ENCODE measurements at places on chromosomes 1 and 21.

DNA sequence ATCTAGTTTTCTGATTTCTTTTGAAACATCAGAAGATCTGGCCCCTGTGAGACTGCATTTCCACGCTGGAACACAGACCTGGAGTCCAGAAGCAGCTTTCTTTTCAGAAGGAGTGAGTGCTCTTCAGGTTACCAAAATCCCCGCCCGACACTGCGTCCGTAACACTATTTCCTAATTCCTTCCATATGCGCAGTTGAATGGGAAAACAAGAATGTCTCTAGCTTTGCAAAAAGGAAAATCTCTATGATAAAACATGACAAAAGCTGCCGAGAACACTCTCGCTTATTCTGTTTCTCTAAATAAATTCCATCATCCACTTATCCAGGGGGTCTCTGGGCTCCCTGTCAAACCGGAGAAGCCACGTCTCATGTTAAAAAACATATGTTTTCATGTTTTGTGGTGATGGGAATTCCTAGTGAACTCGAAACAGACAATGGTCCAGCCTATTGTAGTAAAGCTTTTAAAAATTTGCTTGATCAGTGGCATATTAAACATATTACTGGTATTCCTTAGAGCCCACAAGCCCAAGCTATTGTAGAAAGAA, 67.7 kb downstream of the PLD5 start:
- DNase-seq: no peak

DNA sequence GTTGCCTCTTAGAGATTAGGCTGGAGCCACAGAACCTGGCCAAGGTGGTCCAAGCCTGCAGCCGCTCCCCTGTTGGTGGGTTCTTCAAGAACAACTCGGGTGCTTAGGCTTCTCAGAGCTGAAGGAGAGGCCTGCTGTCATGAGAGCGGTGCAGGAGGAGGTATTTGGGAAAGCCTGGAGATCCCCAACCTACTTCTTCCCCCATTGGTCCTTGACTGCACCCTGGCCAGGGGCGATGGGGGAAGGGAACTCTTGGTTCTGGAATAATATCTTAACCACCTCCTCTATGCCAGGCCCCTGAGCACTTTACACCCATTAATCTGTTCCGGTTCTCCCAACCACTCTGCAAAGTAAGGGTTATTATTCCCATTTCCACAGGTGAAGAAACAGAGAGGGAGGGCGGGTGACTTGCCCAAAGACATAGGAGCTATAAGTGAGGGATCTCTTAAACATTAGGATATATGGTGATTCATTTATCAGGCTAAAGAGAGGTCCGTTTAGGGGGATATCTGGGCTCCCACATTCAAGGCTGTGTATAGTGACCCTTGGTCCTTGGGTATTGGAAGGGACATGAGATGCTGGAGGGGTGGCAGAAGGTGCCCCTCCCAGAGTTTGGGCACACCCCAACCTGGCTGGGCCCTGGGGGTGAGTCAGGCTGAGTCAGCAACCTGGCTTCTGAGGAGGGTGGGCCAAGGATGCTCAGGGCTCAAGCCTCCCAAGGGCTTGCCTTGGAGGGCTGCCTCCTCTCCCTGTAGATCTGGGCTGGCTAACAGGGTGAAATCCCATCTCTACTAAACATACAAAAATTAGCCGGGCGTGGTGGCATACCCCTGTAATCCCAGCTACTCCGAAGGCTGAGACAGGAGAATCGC, 5.2 kb downstream of the TRNP1 start:
- DNase-seq: no peak

DNA sequence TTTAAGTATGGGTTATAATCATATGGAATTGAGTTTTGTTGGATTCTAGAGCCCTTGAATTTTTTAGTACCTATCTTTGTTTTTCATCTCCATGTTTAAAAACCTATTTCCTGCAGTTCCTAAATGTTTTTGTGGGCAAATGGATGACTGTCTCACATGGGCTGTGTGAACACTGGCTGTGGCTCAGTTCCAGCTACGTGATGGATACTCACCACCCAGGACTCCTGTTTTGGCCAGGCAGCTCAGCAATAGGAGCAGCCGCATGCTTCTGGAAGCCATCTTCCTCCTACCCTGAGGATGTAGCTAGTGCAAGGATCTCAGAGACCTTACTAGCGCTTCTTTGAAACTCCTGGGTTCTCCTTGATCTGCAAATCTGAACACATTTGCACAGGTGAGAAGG, 2.8 kb downstream of the REG4 start:
- no peak for DNase-seq

GRCh38 chr1:58031416-58031815, 515.1 kb downstream of the OMA1 start:
- no peak for DNase-seq

DNA sequence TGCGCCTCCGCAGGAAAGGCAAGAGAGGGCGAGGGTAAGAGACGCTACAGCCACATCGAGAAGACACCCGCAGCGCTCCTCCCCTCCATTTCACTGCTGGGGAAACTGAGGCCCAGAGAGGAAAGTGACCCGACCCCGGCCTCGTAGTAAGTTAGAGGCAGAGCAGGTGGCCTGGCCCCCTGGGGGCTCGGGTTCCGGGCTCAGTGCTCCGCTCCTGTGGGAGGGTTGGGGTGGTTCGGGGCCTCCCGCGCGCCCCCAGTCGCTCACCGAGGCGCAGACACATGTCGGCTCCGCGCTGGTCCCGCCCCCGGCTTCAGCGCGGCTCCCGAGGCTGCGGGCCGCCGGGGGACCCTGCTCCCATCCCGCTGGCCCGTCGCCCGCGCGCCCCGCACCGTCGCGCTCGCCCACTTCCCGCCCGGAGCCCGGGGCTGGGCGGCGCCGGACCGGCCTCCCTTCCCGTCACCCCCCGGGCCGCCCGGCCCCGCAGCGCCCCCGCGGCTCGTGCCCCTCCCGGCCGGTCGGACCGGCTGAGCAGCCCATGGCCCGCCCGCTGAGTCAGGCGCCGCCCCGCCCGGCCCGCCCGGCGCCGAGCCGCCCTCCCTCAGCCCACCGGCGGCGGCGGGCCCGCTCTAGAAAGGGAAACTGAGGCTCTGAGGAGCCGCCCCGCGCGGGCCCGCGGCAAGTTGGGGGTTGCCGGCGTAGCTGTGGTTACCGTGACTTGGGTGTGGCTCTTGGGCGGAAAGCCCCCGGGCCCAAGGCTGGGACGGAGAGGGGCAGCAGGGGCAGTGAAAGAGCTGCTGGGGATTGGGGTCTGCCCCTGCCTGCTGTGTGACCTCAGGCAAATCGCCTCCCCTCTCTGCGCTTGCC, at the start of gene TMEM54:
Gene TMEM54, minus strand, starts transcription at position 434 of the 867 bp plus-strand sequence. Its CDS starts 151 bp downstream, at position 283.
- DNase-seq: peak; percentile 36

- no peak for DNase-seq
Measured at GRCh38 chr1:111778541-111779051, 22.9 kb downstream of the DDX20 start.

DNA sequence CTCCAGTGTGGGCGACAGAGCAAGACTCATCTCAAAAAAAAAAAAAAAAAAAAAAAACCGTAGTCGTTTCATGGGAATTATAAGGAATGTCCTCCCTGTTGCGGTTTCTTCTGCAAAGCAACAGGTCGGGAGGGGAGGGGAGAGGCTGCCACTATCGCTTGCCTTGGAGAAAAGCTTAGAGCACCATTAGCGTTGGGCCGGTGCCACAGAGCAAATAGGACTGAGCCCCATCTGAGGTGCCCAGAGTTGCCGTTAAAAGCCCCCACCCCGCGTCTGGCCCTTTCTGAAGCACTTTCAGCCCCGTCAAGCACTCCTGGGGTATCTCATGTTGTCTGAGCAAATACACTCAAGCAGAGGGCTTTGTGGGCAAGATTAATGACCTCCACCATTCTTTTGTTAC, 2.2 kb downstream of the RIPPLY3 start:
- DNase-seq: no peak

GRCh38 chr1:1212780-1213344, 1.1 kb downstream of the TNFRSF4 start:
- peak; percentile 39 for DNase-seq

DNA sequence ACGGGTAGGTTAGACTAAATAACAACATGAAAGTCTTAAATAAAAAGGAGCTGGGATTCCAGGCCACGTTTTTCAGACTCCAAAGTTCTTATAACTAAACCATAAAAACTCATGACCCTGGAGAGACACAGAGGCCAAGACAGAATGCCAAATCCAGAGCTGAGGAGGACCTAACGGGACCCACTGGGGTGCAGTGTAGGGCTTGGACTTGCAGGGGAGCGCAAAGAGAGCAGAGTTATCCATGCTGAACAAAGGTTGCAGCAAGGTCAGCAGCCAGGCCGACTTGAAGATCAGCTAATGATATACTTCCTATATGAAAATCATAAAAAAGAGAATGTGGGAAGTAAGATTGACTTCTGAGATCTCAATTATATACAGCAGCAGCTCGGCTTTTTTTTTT, 237.1 kb downstream of the TM2D1 start:
- no peak for DNase-seq

GRCh38 chr21:42663860-42664535, 10.6 kb downstream of the PDE9A start:
- DNase-seq: no peak

DNA sequence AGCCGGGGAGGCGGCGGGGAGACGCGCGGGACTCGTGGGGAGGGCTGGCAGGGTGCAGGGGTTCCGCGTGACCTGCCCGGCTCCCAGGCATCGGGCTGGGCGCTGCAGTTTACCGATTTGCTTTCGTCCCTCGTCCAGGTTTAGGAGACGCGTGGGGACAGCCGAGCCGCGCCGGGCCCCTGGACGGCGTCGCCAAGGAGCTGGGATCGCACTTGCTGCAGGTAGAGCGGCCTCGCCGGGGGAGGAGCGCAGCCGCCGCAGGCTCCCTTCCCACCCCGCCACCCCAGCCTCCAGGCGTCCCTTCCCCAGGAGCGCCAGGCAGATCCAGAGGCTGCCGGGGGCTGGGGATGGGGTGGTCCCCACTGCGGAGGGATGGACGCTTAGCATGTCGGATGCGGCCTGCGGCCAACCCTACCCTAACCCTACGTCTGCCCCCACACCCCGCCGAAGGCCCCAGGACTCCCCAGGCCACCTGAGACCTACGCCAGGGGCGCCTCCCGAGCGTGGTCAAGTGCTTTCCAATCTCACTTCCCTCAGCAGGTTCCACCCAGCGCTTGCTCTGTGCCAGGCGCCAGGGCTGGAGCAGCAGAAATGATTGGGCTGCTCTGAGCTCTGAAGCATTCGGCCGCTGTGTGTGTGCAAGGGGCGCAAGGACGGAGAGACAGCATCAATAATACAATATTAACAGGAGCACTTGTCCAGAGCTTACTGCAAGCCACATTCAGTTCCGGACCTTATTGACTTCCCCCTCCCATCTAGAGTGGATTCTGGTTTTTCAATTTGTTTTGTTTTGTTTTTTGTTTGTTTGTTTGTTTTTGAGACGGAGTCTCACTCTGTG, 10.3 kb downstream of the SIM2 start:
- DNase-seq: no peak

DNA sequence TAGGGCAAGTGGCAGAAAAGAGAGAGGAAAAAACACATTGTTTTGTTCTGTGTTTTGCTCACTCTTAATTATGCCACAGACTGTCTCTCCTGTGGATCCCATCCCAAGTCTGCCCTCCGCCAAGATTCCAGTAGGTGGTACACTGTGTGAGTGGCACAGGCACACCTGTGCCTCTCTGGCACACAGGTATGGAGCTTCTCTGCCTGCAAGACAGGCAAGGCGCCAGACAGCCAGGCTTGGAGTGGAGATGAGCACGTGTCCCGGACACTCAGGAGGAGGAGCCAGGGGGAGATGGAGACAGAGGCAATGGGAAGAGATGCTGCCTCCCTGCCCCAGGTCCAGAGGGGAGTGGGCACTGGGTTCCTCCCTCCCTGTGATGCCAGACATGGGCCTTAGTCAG, 6.5 kb upstream of the GRIK3 start:
- DNase-seq: no peak

DNA sequence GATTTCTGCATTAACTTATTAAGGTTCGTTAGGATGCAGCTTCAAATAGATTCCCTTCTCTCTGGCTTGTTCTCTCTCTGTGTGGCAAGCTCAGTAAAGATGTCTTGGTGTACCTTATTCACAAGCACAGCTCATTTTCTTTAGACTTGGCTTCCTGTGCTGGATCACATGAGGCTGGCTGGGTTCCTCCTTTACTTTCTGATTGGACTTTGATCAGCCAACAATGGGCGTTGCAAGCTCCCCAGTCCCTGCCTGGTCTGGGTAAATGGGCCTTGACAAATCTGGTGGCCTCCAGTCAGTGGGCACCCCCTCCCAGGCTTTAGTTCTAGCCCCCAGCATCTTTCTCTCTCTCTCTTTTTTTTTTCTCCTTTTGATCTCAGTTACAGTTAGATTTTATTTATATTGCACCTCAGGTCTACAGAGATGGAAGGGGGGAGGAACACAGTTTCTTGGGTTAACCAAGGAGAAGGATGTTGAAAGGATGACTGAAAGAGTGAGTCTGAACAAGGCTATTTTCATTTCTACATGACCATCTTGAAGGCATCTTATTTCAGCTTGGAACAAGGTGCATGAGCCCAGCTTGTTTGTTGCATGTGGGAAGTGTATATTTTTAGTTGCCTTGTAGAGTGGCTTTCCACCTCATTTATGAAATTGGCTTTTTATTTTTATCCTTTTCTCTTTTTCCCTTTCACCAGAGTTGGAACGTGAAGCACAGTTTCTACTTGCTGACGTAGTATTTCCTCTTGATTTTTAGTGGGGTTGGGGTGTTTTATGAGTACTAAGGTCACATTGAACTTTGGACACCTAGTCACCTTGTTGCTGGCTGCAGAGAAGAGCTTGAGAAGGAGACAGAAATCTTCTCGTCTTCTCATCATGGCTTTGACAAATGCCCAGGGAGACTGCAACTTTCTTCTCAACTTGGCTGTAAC, 77.1 kb downstream of the PBX1 start:
- DNase-seq: no peak

GRCh38 chr1:4428711-4429110, 225.7 kb upstream of the AJAP1 start:
- DNase-seq: no peak

GRCh38 chr1:22824466-22824865, 113.8 kb downstream of the EPHB2 start:
- no peak for DNase-seq

- DNase-seq: no peak
Measured at GRCh38 chr1:230230273-230230672, 163.2 kb downstream of the GALNT2 start.

GRCh38 chr1:230286166-230286889, 139.8 kb downstream of the PGBD5 start:
- no peak for DNase-seq

DNA sequence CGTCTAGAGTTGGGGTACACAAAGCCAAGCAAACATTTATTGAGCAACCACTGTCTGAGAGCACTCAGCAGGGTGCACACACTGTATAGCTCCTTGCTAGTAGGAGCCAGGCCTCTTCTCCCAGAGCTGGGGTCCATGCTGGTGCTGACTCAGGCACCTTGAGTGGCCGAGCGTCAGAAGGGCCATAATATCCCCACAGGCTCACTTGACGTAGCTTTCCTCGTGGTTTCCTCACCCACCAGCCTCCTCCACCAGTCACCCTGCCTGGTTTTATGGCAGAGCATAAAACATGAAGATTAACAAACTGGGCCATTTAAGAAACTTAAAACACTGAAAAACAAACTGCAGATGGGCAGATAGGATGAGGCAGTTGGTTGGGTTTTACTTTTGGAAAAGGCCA, 361.5 kb downstream of the HHAT start:
- DNase-seq: no peak

GRCh38 chr21:37582590-37582989, 216.0 kb downstream of the DYRK1A start:
- DNase-seq: peak; percentile 37

GRCh38 chr21:39020751-39021477, 162.3 kb downstream of the PSMG1 start:
- peak; percentile 73 for DNase-seq

GRCh38 chr1:203523667-203524066, 29.7 kb downstream of the OPTC start:
- DNase-seq: no peak

GRCh38 chr1:104358621-104359020, 608.9 kb downstream of the AMY1C start:
- DNase-seq: no peak
